NCI-H2171 treated with DMSO at 0.1 percent for 48 hours (cell line): ENCODE measurements at places on chromosomes 2 and 18.

DNA sequence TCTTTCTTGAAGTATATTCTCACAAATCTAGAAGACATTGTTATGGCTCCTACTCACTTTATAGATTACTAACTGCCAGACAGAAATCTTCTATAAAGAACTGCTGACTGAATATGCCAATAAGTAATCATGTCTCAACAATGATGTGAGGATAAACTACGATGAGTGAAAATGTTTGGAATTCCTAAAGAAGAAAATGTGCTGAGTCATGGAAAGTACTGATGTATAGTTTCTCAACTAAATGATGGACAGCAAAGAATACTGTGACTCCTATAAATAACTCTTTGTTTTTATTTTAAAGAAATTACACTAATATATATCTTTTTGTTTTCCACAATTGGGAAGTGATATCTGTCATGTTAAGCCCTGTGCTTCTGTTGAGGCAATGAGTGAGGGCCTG, 232.9 kb downstream of the LNPK start:
- no peak for DNase-seq

DNA sequence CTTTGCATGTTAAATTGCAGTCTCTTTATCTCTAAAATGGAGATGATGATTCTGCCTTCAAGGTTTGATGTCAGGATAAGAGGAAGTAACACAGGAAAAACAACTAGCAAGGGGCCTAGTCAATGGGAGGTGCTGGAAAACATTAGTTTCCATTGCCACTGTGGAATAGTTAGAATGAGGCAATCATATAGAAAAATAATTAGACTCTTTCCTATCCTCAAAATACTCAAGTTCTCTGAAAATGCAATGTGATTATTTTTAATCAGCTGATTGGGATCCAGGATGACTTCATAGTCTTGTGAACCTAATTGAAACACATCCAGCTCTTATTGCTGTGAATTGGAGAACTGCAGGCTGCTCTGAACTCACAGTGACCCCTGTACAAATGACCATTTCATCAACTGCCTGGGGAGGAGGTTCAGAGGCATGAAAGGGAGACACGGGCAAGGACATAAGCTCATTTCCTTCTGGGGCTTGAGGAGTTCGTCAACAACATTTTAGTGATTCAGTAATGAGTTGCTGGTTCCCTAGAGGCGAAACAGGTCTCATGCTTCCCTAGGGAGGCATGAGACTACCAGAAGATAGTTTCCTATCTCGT, 422.5 kb downstream of the LPIN1 start:
- DNase-seq, result no peak

GRCh38 chr18:75200605-75201280, 8.2 kb downstream of the PTGR3 start:
- DNase-seq, result no peak

DNA sequence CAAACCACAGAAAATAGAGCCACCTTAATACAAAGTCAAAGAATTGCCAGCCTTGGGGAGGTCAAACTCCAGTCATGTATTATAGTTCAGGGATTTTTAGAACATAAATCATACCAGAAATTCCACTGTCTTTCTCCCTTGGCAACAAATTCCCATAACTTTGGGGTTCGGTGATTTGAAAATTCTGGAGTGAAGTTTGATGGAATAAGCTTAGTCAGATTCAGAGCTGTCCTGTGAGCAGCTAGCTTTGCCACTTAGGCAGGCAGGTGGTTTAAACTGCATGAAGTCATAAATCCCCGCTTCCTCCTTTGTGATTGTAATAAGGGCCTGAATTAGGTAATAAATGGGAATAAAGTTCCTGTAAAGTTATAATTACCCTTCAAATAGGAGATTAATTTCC, 457.0 kb upstream of the HNMT start:
- DNase-seq, result no peak

DNA sequence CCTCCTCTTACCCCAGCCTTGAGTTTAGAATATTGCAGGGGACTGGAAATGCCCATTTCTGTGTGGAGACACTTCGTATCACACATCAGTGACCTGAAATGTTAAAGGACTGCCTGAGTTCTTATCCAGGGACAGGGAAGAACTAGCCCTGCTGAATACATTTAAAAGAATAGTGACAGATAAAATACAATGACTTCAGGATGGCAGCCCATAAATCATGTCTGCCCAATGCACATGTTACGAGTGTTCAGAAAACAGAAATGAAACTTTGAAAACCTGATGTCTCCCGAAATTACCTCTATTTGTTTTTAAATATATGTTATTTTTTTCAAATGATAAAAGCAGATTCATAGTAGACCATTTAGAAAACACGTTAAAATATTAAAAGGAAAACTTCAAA, 22.3 kb upstream of the RAB12 start:
- DNase-seq, result no peak

DNA sequence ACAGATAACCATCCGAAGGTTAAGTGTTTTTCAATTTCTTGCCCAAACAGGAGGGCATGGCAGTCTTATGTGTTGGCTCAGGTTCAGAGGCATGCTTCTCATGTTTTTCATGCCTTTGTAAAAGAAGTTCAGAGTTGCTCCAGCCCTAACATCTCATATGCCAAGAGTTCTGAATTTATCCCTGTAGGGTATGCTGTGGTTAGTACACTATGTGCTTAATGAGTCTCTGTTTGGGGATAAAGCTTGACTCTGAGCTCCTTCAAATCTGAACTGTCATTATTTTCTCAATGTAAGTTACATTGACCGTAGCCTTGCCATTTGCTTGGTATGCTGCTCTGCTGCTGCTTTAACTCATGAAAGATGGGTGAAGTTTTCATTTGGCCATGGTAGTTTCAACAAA, 67.9 kb upstream of the PNPT1 start:
- no peak for DNase-seq

DNA sequence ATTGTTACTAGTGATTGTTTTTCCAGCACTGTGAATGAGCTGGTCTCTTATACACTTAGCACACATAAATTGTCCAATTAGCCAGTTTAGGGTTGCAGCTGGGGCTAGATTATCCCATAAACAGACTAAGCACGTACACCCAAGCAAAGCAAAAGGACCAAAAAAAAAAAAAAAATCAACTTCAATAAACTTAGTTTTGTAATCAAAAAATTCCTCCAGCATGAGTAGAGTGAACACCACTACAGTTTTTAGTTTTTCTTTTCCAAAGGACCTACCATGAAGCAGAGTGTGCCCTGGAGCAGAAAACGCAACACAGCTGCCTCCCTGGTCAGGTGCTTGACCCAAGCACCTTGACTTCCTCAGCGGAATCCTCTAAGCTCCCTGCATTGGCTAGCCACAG, 249.4 kb upstream of the SLC14A2 start:
- DNase-seq, result no peak

GRCh38 chr18:39347701-39348100, 1782.1 kb upstream of the CELF4 start:
- DNase-seq, result no peak

- DNase-seq, result no peak
These were observed 24.0 kb upstream of the LOXHD1 start for GRCh38 chr18:46680784-46681695.

GRCh38 chr2:30235008-30235655, 3.8 kb downstream of the LBH start:
- DNase-seq, result no peak

DNA sequence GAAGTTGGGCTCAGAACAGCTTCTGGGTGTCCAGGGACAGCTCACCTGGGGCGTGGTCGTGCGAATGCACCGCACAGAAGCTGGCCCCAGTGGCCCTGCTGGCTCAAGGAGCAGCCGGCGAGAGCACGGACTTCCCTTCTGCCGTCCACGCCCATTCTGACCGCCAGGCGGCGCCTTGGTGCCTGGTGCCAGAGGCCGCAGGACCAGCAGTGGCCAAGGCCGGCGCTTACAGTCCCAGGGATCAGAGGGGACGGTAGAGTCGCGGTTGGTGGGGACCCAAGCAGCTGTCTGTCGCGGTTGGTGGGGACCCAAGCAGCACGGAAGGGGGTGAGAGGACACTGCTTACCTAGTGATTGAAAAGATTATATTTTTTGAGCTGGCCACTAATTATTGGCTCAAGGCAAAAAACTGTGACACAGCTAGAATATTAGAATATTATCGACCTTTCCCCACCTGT, 25.7 kb downstream of the NPPC start:
- DNase-seq, result no peak
